ENCODE measurements at places on chromosomes 16 and 17. TPM values are rescaled to one million over a fixed set of nuclear protein-coding genes. Genes with fewer than 3 reads are reported as not detected.

RNF167 gene
- total RNA-seq = 10.3 TPM

SYT17 gene
- total RNA-seq = 6.2 TPM

SLFN12 gene
- 4.1 TPM for total RNA-seq

CD68 gene
- total RNA-seq = 0.62 TPM

CACNG3 gene
- total RNA-seq = 2.5 TPM

IL32 gene
- 1.1 TPM for total RNA-seq

RNF112 gene
- 31.4 TPM for total RNA-seq

ACSM3 gene
- total RNA-seq = 0.47 TPM

RASL10B gene
- total RNA-seq = 5.1 TPM

KIAA0513 gene
- 53.7 TPM for total RNA-seq

HOXB6 gene
- not detected for total RNA-seq

KRT20 gene
- not detected for total RNA-seq
